Activated T-helper 1 cell treated with Interleukin-2 at 50 U/mL for 16 hours (primary cell): ENCODE measurements at places on chromosomes 11 and 22.

GRCh38 chr22:27972732-27973698, 54.0 kb upstream of the PITPNB start:
- DNase-seq, result no peak

DNA sequence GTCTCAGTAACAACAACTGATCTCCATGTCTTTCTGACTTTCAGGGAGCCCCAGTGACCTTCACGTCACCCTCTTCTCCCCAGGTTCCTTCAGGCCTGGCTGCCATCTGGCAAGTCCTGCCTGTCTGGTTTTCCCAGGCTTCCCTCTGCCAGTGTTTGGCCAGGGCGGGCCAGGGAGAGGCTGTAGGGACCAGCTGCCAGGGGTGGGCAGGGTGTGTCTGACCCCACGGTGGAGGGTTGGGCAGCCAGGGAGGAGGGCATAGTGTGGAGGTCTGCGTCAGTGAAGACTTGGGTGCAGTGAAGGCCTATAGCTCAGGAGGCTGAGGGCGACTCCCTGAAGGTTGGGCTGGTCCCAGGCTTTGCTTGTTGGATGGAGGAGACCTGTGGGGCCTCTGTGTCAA, 11.9 kb upstream of the MRGPRX2 start:
- DNase-seq, result no peak

GRCh38 chr11:126797457-126798169, 203.0 kb downstream of the KIRREL3 start:
- DNase-seq, result no peak

GRCh38 chr22:30262917-30263741, 3.5 kb downstream of the OSM start:
- peak; percentile 64 for DNase-seq
